Left ventricle myocardium inferior (tissue), 1 donor: ENCODE measurements at places on chromosomes 6 and 20. TPM values are rescaled to one million over a fixed set of nuclear protein-coding genes. Genes with fewer than 3 reads are reported as not detected.

MYLIP gene
- total RNA-seq = 13.5 TPM

RPP21 gene
- 25.7 TPM for total RNA-seq

SLCO4A1 gene
- 12.7 TPM for total RNA-seq

DLL1 gene
- total RNA-seq = 11.7 TPM

GRCh38 chr6:110255211-110255750, 75.1 kb downstream of the CDC40 start:
- no peaks in the 10 kb centered on the region for H3K27me3 ChIP-seq
- no peak overlapping the region for H3K4me3 ChIP-seq
- no peak overlapping the region for H3K27ac ChIP-seq
- H3K4me1 ChIP-seq = no peaks in the 10 kb centered on the region

- DNase-seq = no peak
- peaks cover 24% of the 10 kb centered on the region for H3K27me3 ChIP-seq
- no peaks in the 10 kb centered on the region for H3K4me1 ChIP-seq
- no peaks in the 10 kb centered on the region for H3K36me3 ChIP-seq
These were observed 132.4 kb downstream of the BMP7 start for GRCh38 chr20:57133926-57134650.

GRCh38 chr6:5279891-5280338, 18.6 kb downstream of the FARS2 start:
- no peaks in the 10 kb centered on the region for H3K27me3 ChIP-seq
- no peak overlapping the region for H3K4me3 ChIP-seq
- no peak for DNase-seq

- no peak overlapping the region for H3K4me3 ChIP-seq
- H3K36me3 ChIP-seq = no peaks in the 10 kb centered on the region
- no peak overlapping the region for H3K27ac ChIP-seq
- no peaks in the 10 kb centered on the region for H3K27me3 ChIP-seq
- H3K4me1 ChIP-seq = no peaks in the 10 kb centered on the region
These were observed 631.1 kb upstream of the POU3F2 start for GRCh38 chr6:98203170-98203806.

GRCh38 chr6:86964029-86964579, 26.8 kb downstream of the HTR1E start:
- H3K27ac ChIP-seq = no peak overlapping the region
- H3K4me1 ChIP-seq = no peaks in the 10 kb centered on the region
- no peaks in the 10 kb centered on the region for H3K27me3 ChIP-seq
- H3K36me3 ChIP-seq = no peaks in the 10 kb centered on the region
- H3K4me3 ChIP-seq = no peak overlapping the region

GRCh38 chr20:25389858-25390537, 637 bp downstream of the ABHD12 start:
- peaks cover 25% of the 10 kb centered on the region for H3K4me1 ChIP-seq
- no peaks in the 10 kb centered on the region for H3K27me3 ChIP-seq
- H3K27ac ChIP-seq = peak overlapping the region; percentile 93

GRCh38 chr6:126821706-126822105, 296.8 kb upstream of the RSPO3 start:
- H3K36me3 ChIP-seq = no peaks in the 10 kb centered on the region
- no peaks in the 10 kb centered on the region for H3K4me1 ChIP-seq
- no peaks in the 10 kb centered on the region for H3K27me3 ChIP-seq

GRCh38 chr6:156438350-156438923, 338.7 kb upstream of the ARID1B start:
- DNase-seq = no peak
- H3K4me1 ChIP-seq = no peaks in the 10 kb centered on the region
- H3K4me3 ChIP-seq = no peak overlapping the region

- peak overlapping the region; percentile 81 for H3K27ac ChIP-seq
- no peaks in the 10 kb centered on the region for H3K36me3 ChIP-seq
- no peak overlapping the region for H3K4me3 ChIP-seq
- H3K27me3 ChIP-seq = no peaks in the 10 kb centered on the region
- DNase-seq = no peak
- H3K4me1 ChIP-seq = peaks cover 15% of the 10 kb centered on the region
These were observed 43.4 kb downstream of the HLA-C start for GRCh38 chr6:31228476-31228875.

DNA sequence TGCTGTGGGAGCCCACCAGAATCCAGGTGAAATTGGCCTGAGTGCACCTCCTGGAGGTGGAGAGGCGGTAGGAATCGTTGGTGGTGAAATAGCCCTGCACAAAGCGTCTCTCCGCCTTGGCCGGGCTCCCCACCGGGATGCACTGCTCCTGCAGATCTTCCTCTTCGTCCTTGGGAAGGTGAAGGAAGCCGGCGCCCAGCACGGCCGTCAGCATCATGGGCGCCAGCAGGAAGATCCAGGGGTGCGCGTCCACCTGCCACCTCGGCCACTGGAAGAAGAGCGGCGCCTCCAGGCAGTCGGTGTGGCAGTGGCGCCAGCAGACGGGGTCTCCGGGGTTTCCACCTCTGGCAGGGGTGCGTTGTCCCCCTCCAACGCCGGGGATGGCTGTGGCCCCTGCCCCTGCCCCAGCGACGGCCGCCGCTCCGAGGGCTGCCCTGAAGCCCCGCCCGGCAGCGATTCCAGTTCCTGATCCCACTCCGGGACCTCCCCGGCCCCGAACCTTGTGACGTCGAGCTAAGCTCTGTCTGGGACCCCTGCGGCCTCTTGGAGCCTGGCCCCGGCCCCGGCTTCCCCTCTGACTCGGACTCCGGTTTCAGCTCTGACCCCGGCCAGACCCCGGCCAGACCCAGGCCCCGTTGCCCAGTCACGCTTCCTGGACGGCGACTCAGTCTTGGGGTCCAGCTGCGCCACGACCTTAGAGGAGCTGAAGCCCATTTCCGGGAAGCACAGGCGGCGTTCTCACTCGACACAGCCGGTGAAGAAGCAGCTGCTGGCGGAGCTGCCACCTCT, 91.9 kb downstream of the CD164 start:
- H3K4me3 ChIP-seq = no peak overlapping the region
- no peak for DNase-seq
- H3K27ac ChIP-seq = no peak overlapping the region
- H3K4me1 ChIP-seq = peaks cover 23% of the 10 kb centered on the region
- peaks cover 13% of the 10 kb centered on the region for H3K27me3 ChIP-seq

DNA sequence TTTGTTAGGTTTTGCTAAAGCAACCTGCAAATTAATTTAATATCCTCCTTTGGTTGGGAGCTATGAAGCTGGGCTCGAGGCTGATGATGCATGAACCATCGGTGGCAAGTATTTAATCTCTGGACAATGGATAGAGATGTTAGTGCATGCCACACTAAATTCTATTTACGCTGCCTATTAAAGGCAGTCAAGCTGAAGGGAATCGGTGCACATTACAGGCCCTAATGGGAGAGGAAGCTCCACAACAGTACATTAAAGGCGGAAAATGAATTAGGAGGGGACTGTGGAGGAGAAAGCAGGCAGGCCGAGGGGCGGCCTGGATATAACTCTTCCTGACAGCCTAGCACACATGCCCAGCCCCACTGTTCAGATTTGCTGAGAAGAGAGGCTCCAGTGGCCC, 132.4 kb upstream of the MAFB start:
- no peak for DNase-seq
- no peak overlapping the region for H3K27ac ChIP-seq
- H3K4me3 ChIP-seq = no peak overlapping the region

- H3K36me3 ChIP-seq = no peaks in the 10 kb centered on the region
- H3K4me3 ChIP-seq = no peak overlapping the region
- H3K27me3 ChIP-seq = no peaks in the 10 kb centered on the region
- no peaks in the 10 kb centered on the region for H3K4me1 ChIP-seq
- no peak for DNase-seq
- no peak overlapping the region for H3K27ac ChIP-seq
These were observed 21.0 kb downstream of the COL11A2 start for GRCh38 chr6:33171016-33171879.

- peaks cover 44% of the 10 kb centered on the region for H3K27me3 ChIP-seq
- H3K4me3 ChIP-seq = no peak overlapping the region
- H3K36me3 ChIP-seq = no peaks in the 10 kb centered on the region
- H3K4me1 ChIP-seq = no peaks in the 10 kb centered on the region
- DNase-seq = no peak
These were observed 68.0 kb downstream of the EYA2 start for GRCh38 chr20:46962452-46963195.

- H3K27me3 ChIP-seq = no peaks in the 10 kb centered on the region
- H3K27ac ChIP-seq = peak overlapping the region; percentile 100
- peak overlapping the region; percentile 56 for H3K4me3 ChIP-seq
- DNase-seq = peak; percentile 92
- peaks cover 74% of the 10 kb centered on the region for H3K4me1 ChIP-seq
These were observed 4.0 kb upstream of the ZMYND8 start for GRCh38 chr20:47360297-47361056.

- peaks cover 98% of the 10 kb centered on the region for H3K36me3 ChIP-seq
- H3K27me3 ChIP-seq = no peaks in the 10 kb centered on the region
- no peak for DNase-seq
These were observed 71.0 kb downstream of the PHF3 start for GRCh38 chr6:63706630-63707029.

DNA sequence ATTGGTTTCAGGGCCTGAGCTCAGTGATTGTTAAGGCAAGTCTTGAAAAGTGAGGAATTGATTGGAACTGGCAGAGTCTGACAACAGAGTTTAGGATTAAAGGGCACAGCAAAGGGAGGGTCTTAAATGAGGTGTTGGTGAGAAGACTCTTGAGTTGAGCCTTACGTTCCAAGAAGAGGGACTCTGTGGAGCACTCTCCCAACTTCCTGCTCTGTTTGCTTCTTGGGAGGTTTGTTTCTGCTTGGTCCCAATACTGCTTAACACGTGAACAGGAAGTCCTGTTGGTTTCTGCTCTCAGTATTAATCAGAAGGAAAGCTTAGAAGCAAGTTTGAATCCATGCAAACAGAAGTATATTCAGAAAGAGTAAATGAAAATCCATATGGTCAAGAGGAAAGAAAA, 15.6 kb upstream of the SYNDIG1 start:
- no peak overlapping the region for H3K27ac ChIP-seq
- no peaks in the 10 kb centered on the region for H3K36me3 ChIP-seq
- H3K4me3 ChIP-seq = no peak overlapping the region
- DNase-seq = no peak

DNA sequence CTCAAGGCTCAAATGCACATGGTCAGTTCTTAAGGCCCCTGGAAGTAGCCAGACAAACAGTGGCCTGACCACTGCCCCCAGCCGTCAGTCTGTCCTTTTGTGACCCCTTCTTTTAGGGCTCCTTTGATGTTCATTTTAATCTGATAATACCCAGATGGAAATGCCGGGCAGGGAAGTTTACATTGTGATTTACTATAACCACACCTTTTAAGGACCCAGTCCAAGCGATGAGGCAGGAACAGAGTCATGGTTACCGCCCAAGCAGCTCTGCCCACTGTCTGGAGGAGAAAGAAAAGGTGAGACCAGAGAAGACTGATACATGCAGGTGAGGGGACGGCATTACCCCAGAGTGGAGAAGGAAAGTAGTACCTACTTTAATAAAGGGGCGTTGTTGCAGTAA, 110.6 kb downstream of the PLEKHG1 start:
- no peaks in the 10 kb centered on the region for H3K27me3 ChIP-seq
- H3K27ac ChIP-seq = no peak overlapping the region
- no peaks in the 10 kb centered on the region for H3K36me3 ChIP-seq
- DNase-seq = no peak
- no peak overlapping the region for H3K4me3 ChIP-seq

- peaks cover 8% of the 10 kb centered on the region for H3K4me1 ChIP-seq
- no peak overlapping the region for H3K27ac ChIP-seq
- peaks cover 91% of the 10 kb centered on the region for H3K27me3 ChIP-seq
- no peaks in the 10 kb centered on the region for H3K36me3 ChIP-seq
- peak; percentile 7 for DNase-seq
These were observed 52.1 kb upstream of the BHLHE23 start for GRCh38 chr20:63058696-63059335.

DNA sequence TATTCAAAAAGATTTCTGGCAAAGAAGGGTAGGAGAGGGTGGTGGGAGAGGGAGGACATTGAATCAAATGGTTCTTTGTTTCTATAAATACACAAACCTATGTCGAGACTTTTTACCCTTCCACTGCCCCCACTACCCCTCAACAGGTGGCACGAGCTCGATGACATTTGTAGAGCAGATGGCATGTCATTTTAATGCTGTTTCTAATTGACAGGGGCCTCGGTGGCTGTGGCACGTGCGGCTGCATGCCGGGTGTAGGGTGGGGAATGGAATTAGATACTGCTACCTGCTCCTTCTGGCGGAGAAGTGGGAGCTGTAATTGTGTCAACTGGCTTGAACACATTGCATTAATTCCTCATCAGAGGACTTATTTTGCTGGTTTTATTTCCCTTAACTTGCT, 29.1 kb upstream of the SASH1 start:
- H3K27ac ChIP-seq = no peak overlapping the region
- peaks cover 12% of the 10 kb centered on the region for H3K4me1 ChIP-seq
- no peaks in the 10 kb centered on the region for H3K27me3 ChIP-seq
- no peak overlapping the region for H3K4me3 ChIP-seq
- DNase-seq = no peak

DNA sequence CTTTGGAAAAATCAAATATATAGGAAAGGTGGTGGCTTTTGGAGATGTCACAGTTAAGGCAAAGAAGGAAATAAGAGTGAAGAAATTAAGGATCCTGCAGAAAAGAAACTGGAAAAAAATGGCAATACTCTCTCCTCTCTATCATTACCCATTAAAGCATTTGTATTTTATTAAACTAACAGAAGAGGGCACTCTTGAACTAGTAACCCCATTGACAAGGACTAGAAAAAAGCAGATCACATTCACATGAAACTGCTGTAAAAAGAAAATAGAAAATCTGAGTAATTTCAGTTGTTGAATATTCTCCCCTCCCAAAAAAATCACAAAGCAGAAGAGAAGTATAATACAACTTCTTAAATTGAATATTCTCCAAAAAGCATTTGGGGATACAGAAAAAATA, 104.1 kb upstream of the SLC35B3 start:
- H3K36me3 ChIP-seq = no peaks in the 10 kb centered on the region
- H3K4me3 ChIP-seq = no peak overlapping the region
- no peaks in the 10 kb centered on the region for H3K27me3 ChIP-seq
- no peaks in the 10 kb centered on the region for H3K4me1 ChIP-seq
- DNase-seq = no peak
- H3K27ac ChIP-seq = no peak overlapping the region

DNA sequence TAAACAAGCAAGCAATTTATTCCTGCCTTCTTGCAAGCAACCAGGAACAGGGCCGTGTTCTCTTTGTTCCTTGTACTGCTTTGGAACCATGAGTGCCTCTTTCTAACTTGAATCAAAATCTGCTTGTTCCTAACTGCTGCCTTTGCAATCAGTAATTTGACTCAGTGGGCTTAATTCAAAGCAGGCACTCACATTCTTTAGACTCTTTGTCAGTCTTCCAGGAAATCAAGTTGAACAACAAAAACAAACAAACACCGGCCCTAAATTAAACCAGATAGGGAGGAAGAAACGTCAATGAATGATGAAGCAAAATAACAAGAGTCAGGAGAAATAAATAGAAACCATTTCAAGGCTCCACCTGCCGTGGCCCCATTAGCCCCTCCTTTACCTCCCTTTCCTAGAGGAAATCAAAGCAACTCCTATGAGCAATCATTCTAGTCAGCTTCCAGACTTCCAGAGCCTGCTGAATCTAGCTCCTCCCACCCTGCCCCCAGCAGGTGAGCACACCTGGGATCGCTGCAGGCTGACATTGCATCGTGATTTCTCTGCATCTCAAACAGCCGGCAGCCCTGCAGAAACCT, 582.2 kb upstream of the FLRT3 start:
- no peaks in the 10 kb centered on the region for H3K27me3 ChIP-seq
- no peaks in the 10 kb centered on the region for H3K36me3 ChIP-seq
- no peak overlapping the region for H3K4me3 ChIP-seq

GRCh38 chr20:34328928-34329677, 25.9 kb upstream of the AHCY start:
- no peaks in the 10 kb centered on the region for H3K4me1 ChIP-seq
- no peak for DNase-seq
- no peak overlapping the region for H3K4me3 ChIP-seq
- peaks cover 4% of the 10 kb centered on the region for H3K27me3 ChIP-seq
- H3K27ac ChIP-seq = no peak overlapping the region
- H3K36me3 ChIP-seq = no peaks in the 10 kb centered on the region
